ENCODE measurements at places on chromosomes 1 and 21.

GRCh38 chr21:40534886-40535285 is 312.1 kb downstream of the DSCAM start:
- DNase-seq, result no peak

- DNase-seq, result no peak
These were observed 145.0 kb downstream of the RASAL2 start for GRCh38 chr1:178238722-178239510.

GRCh38 chr1:119674835-119675289 is 26.8 kb upstream of the ZNF697 start:
- DNase-seq, result no peak

DNA sequence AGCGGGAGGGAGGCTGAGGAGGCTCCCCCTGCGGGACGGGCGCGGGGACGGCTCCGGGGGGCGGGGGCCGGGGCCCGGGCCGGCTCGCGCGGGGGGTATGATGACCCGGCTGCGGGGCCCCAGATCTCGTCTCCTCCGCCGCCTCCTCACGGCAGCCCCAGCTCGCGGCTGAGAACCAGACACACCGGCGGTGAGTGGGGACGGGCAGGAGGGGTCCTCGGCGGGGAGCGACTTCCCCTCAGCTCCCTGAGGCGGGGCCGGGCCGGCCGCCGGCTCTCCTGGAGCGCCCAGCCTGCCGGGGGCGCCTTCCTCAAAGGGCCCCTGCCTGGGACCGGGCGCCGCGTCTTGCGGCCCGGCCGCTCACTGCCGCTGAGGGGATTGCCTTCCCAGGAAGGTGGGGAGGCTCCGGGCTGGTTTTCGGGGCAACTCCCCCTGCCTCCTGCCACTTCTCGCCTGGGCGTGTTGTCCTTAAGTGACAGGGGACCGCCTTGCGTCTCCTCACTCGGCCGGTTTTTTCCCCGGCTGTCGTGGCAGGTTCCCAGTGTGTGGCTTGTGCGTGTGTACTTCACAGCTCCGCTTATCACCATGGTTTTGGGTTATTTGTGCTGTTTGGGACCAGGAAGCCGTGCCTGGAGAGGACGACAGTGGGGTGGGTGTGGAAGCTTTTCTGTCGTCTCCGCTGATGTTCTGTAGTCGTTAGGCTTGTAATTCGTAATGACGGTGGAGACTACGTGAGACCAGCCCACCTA is 800 bp downstream of the HIPK1 start:
- DNase-seq, result no peak

- DNase-seq, result no peak
These were observed 37.9 kb downstream of the RGL1 start for GRCh38 chr1:183842795-183843144.

GRCh38 chr1:178220094-178220493 is 126.2 kb downstream of the RASAL2 start:
- no peak for DNase-seq

- DNase-seq, result no peak
These were observed 470.8 kb downstream of the AJAP1 start for GRCh38 chr1:5125208-5125607.

GRCh38 chr1:13730291-13730690 is 30.3 kb downstream of the PRDM2 start:
- no peak for DNase-seq

DNA sequence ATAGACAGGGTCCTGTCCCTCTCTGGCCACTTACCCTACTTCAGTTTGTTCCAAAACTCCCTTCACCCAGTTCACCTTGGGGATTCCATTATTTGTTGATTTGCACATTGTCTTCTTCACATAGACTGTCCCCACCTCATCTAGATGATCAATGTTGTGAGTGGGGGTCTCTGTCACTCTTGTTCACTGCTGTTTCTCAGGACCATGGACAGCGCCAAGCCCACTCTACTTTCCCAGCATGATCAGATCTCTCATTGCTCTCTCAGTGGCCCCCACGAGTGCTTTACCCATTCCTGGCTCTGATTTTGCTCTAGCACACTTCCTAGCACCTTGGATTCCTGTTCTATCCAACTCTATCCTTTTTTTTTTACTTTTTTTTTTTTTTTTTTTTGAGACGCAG is 45.4 kb upstream of the IGSF21 start:
- DNase-seq, result no peak

GRCh38 chr1:172383536-172383935 is 36.9 kb upstream of the C1orf105 start:
- no peak for DNase-seq

DNA sequence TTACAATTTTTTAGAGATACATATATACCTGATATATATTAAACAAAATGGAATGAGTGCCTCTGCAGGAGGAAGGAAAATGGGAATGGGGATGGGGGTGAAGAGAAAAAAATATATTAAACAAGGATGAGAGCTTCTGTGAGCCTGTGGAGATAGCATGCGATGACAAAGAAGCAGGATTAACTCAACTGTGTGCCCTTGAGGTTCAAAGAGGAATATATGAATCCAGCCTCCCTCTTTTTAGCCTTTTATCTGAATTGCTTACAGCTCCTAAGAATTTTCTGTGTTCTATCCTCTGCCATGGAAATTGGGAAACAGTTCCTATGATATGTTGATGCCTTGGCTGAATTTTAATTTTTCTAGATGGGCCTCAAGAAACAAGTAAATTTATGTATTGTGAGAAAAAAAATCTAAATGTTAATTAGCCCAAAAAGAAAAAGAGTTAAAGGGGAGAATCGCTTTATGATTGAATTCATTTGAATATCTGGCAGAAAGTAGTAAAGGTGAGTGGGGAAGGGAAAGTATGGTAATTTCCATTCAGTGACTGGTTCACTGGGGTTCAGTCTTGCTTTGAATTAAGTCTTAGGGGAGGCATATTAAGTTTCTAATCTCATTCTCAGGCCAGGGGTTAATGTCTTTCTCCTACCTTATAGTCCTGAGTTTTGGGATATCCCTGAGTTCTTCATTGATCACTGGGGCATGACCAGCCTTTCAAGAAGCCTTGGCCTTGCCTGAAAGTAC is 106.3 kb upstream of the HMCN1 start:
- no peak for DNase-seq

- DNase-seq, result no peak
These were observed 972 bp downstream of the PGBD2 start for GRCh38 chr1:248906753-248907661.

DNA sequence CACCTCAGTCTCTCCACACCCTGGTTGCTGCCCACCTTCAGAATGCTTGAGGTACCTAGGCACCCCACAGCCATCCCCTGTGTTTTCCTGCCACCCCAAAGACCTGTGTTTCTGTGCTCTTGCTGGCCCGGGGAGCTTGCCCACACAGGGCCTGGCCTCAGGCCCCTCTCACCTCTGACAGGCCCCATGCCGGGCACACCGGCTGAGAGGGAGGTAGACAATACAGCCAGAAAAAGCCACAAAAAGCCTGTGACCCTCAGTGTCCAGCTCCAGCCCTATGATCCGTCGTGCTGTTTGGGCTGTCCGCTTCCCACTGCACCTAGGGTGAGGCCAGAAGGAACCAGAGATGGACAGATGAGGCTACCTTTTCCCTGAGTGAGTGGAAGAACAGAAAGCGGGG is 11.4 kb downstream of the SEMA6C start:
- DNase-seq, result no peak

- DNase-seq, result no peak
These were observed 6.3 kb downstream of the GPA33 start for GRCh38 chr1:167083871-167084270.

DNA sequence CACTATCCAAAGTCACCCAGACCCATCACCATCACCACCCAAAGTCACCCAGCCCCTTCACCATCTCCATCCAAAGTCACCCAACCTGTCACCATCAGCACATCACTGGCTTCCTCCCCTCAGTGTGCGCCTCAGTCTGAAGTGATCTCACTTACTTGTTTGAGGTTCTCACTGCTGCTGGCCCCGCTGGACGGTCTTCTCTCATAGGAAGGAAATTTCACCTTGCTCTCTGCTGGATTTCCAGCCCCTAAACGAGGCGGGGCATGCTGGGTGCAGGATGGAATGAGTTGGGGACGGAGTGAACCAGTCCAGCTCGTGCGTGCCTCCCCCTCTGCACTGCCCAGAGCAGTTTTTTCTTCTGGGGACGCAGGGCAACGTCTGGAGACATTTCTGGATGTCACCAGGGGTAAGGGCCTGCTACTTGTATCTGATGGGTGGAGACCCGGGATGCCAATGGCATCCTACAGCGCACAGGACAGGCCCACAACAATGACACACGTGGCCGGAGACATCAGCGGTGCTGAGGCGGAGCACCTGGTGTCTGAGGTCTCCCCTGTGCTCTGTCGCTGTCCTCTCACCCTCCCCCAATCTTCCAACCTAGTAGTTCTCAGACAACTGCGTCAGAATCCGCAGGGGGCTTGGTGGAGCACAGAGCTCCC is 38.6 kb downstream of the PDE9A start:
- DNase-seq, result no peak

DNA sequence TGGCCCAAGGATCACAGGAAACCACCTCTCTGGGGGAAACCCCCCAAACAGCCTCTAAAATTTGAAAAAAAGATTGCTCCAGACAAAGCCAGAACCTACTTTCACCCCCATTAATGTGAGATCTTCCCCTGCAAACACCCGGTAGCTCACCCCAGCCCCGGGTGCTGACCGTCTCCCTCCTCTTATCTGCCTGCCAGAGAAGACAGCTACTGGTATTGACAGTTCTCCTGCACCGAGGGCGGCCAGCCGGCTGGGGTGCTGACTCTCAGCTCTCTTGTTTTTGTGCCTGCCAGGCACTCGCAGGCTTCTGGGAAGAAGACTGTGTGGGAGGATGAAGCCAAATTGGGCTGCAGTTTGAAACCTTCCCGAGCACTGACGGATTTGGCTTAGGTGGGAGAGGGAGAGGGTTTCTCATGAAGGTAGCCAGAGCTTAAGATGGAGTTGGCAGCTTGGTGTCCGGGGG is 48.2 kb downstream of the RASSF5 start:
- DNase-seq, result no peak

GRCh38 chr1:183845681-183846080 is 40.8 kb downstream of the RGL1 start:
- no peak for DNase-seq

DNA sequence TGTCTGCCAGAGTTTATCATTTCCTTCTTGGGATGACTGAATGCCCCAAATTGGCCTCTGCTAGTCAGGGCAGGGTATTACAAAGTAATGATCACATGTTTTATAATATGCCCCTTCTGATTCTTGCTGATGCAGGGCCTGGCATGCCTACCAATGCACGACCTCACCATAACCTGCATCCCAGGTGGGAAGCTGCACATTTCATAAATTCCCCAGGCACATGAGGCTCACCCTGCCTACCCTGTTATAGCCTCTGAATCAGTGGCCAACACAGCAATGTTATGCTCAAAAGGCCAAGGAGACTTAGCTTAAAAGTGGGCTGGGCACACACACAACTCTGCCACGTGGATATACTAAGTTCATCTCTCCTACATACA is 28.0 kb upstream of the XPR1 start:
- DNase-seq, result no peak

DNA sequence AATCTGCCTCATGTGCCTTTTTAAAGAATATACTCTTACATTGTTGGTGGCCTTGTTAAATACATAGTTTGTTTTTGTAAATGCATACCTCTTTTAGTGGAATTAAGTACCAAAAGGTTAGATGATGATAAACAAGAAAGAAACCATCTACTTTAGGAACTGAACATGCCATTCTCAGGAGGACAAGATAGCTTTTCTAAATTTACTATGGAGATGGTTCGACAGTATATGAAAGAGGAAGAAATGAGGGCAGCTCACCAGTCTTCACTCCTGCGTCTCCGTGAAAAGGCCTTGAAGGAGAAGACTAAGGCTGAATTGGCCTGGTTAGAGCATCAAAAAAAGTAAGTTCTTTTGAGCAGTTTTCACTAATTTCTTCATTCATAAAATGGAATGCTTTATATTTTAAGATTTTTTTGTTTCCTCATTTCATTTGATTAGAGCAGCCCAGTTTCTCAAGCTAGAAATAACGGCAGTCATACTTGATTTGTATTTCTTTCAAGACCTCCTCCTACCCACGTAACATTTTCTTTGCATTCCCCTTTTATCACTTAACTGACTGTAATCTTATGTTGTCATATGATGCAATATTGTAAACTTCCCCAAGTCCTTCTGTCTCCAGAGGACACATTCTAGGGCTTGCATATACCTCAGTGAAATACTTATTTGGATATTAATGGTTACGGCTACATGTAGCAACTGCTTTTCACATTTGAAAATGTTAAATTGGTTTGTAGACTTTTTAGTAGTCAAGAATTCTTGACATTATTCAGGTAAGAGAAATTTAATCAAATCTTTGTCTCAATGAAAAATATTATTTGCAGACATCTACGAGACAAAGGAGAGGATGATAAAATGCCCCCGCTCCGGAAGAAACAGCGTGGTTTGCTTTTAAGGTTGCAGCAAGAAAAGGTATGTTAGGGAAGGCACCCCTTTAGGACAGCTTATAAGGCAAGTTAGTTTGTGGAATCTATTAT is 99.3 kb downstream of the CEP350 start:
- DNase-seq, result no peak

DNA sequence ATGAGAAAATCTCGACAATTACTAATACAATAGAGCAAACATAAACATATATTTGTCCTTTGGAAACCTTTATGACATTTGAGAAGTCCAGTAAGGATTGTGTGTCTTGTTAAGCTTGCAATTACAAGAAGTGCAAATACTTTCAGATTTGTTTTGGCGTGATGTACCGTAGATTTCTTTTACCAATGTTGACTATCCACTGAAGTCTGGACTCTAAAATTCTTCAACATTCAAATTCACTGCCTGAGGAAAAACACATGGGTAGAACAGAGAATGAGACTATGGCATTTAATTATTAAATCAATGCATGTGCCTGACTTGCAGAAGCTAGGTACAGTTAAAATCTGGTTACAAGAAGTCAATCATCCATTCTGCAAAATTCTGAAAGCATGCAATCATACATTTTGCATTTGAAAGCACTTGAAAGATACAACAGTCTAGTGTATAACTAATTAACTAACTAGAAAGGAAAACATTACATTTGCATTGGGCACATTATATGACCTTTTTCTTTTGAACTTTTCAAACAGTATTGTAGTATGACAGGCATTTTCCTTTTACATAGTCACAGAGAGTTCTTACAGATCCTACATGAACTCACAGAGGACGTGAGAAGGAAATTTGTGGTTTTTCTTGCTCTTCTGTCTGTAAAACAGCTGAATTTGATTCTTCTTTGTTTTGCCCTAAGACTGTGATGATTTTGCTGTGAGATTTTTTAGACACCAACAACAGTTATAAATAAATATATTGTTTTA is 511.1 kb upstream of the ADGRL4 start:
- DNase-seq, result no peak

- no peak for DNase-seq
These were observed 12.7 kb upstream of the B3GALNT2 start for GRCh38 chr1:235516862-235517446.

- DNase-seq, result no peak
These were observed 35.9 kb downstream of the ZNF496 start for GRCh38 chr1:247295746-247296145.

- no peak for DNase-seq
These were observed 3.8 kb upstream of the LRRC47 start for GRCh38 chr1:3799976-3800685.

- no peak for DNase-seq
These were observed 15.5 kb downstream of the WNT2B start for GRCh38 chr1:112524251-112524650.

All from iPS DF 6.9 (cell line).